ENCODE measurements at places on chromosomes 13 and 19.

- no peak for DNase-seq
Observed at GRCh38 chr13:46685006-46685730, 111.8 kb downstream of the ESD start.

DNA sequence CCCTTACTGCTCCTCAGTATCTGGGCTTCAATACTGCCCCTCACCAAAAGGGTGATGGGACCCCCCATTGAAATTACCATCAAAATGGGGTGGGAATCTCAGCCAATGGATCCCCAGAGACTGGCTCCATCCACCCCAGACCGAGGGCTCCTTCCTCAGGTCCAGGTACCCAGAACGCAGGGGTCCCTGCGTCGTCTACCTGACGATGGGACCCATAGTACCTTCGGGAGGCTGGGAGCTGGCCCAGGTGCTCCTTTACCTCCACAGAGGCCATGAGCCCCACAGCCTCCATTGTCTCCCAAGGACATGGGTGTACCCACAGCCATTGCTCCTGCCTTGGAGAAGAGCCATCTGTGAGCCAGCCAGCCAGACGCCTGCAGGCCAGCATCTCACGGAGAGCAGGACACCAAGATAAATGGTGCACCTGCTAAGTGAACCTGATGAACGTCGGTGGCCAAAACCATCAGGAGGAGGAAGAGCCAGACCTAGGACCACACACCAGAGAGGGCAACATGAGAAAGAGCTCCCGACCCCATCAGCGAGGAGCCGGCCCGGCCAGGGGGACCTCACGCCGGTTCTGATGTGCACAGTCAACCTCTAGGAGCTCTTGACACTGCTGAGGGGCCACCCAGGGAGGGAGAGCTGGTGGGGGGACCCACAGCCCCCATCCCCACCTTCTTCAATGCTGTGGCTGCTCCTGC, 156.8 kb upstream of the SOX1 start:
- no peak for DNase-seq

- DNase-seq, result peak; percentile 48
Observed at GRCh38 chr19:57171551-57172081, 4.3 kb upstream of the DUXA start.

DNA sequence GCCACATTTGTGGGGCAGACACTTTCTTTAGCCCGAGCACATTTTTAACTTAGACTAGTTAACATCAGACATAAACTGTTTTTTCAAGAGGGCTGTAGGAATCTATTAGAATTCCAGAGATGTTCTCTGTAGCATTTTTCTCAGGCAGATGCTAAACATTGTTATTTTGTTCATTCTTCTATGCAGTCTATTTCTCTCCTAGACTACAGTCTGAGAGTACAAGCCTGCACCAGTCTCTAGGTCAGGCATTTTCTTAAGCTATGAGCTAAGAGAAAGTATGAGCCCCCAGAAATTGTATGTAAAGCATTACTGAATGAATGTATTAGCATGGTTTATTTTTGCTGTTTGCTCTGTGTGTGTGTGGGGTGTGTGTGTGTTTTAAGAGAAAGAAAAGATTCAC, 923 bp upstream of the C13orf42 start:
- no peak for DNase-seq

DNA sequence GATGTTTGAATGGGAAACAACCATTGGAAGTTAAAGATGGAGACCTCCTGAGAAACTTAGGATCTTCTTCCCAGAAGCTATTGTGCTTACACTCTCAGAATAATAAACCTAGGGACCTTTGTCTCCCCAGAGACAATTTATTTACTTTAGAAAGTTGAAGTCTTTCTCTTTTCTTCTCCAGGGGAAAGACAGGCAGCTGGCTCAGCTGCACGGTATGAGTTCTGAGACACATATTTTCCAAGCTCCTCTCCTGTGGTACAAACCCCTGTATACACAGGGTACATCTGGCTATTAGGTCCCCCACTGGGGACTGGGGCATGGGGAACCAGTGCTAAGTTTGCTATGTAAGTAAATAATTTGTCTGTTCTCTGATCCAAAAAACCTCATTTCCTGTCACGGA, 67.5 kb upstream of the POSTN start:
- DNase-seq, result no peak

DNA sequence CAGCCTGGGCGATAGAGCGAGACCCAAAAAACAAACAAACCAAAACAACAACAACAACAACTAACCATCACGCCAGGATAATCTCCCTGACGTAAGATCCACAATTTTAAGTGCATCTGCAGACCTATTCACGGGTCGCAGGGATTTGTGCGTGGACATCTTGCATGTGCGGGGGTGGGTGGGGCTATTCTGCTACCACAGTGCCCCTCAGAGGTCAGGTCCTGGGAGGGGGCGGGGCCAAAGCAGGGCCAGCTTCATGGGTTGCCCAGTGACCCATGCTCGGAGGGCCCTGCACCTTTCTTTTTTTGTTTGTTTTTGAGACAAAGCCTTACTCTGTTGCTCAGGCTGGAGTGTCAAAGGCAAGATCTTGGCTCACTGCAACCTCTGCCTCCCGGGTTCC, 2.6 kb upstream of the CDC42EP5 start:
- DNase-seq, result no peak

- DNase-seq, result no peak
Observed at GRCh38 chr19:18364826-18365528, 21.0 kb upstream of the GDF15 start.

- DNase-seq, result no peak
Observed at GRCh38 chr19:31307071-31307669, 42.1 kb downstream of the TSHZ3 start.

DNA sequence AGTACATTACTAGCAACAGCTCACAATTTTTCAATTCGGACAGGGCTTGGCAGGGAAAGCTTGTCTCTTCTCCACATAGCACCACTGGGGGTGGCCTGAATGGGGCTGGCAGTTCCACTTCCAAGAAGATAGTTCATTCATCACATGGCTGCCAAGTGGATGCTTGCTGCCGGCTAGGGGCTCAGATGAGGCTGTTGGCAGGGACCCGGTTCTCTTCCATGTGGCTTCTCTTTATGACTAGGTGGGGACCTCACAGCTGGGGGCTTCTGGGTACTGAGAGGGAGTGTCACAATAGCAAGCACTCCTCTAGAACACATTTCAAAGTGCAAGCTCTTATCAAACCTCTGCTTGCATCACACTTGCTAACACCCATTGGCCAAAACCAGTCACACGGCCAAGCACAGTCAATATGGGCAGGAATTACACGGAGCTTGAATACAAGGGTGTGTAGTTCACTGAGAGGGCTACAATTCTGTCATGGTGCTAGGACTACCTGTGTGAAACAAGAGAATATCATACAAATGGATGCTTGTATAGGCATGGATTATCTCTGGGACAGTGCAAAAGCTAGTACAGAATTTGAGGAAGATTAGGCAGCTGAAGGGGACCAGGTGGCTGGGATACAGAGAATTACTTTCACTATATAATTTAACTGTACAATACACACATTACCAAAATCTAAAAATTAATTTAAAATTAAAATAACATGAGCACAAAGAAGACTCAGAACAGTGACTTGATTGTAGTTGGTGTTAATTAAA, 32.3 kb downstream of the ATP7B start:
- no peak for DNase-seq

DNA sequence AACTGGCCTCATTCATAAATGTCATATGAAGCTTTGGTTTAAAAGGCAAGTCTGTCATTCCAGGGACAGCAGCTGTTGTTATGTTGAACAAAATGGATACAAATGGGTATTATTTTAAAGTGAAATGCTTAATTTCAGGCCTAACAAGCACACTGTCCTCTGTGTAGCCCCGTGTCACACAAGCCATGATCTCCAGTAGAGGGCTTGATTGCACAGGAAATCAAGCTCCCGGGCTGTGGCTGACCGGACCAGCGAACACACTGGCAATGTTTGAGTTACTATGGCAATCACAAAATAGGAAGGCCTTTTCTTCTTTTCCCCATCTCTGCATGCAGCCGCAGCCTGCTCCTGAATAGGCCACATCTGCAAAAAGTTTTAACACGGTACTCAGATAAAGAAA, 64.0 kb upstream of the GSX1 start:
- DNase-seq, result peak; percentile 36

DNA sequence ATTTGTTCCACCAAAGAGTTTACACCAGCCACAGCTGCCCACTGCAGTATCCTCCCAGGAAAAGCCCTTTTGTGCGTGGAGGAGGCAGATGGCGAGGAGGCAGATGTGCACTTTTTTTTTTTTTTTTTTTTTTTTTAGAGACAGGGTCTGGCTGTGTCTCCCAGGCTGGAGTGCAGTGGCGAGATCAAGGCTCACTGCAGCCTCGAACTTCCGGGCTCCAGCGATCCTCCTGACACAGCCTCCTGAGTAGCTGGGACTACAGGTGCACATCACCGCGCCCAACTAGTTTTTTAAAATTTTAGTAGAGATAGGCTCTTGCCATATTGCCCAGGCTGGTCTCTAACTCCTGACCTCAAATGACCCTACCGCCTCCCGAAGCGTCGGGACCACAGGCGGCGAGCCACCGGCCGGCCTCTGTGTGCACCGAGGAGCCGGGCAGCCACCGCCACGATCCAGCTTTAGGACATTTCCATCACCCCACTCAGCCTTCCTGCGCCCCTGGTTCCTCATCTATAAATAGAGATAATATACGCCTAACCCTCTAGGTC, 563 bp upstream of the PDCD5 start:
- DNase-seq, result no peak

DNA sequence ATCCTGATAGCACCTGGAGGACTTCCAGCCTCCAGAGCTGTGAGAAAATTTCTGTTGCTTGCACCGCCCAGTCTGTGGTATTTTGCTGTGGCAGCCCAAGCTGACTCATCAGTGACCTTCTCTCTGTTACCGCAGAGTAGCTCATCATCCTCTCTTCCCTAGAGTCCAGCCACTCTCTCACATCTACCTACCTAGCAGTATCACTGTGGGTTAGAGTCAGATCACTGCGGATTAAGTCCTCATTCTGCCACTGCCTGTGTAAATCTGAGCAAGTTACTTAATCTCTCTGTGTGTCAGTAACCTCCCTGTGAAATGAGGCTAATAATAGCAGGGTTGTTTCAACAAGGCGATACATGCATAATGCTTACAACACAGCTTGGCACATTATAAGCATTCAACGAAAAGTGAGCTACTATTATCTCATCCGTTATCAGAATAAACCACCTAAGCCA, 40.3 kb upstream of the USPL1 start:
- no peak for DNase-seq

DNA sequence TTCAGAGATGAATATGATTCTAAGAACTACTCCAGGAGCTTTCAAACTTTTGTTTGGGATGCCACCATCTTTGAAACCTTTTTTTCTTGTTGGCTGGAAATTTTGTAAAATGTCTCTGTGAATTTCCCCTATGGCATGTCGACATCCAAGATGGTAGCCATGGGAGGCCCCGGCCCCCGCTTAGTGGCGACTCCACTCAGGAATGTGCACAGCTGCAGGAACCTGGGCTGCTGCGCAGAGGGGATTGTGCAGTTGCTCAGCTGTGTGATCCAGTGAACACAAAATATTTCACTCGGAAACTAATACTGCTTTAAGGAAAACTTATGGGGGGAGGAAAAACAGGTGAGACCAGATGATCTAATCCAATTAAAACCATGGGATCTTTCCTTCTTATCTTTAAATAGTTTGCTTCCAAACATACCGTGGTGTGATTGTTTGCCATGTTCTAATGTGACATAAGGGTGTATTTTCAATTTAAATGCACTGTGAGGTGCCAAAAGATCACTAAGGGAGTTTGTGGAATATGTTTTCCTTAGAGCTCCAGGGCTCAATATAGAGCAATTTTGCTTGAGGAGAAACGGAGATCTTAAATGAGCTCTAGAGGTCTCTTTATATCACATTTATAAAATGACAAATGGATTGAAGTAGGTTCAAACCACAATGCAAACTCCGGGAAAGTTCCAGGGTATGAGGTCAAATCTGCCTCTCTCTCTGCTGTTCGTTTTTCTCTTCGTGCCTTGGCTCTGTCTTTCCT, 497.7 kb downstream of the FGF9 start:
- DNase-seq, result no peak

DNA sequence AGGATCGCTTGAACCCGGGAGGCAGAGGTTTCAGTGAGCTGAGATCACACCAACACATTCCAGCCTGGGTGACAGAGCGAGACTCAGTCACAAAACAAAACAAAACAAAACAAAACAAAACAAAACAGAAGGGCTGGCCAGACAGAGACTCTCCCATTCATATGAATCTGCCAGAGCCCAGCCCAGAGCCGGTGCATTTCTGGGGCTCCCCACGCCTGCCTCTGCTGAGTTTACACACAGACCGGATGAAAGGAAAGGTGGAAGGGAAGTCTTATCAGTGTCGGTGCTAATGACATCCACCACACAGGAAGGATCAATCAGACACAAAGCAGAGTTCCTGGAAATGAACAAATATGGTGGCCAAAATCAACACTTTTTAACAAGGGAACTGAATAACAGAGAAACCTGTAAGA, 6.8 kb downstream of the TRAPPC6A start:
- DNase-seq, result no peak

GRCh38 chr19:8210421-8211101, 1.4 kb downstream of the CERS4 start:
- DNase-seq, result no peak

GRCh38 chr13:96141032-96141431, 51.1 kb downstream of the HS6ST3 start:
- DNase-seq, result no peak

GRCh38 chr13:51525567-51526167, 58.6 kb upstream of the WDFY2 start:
- no peak for DNase-seq

GRCh38 chr13:107210723-107211030, 642.7 kb upstream of the ARGLU1 start:
- no peak for DNase-seq

- DNase-seq, result no peak
Observed at GRCh38 chr13:79185580-79185979, 220.5 kb downstream of the RBM26 start.

- no peak for DNase-seq
Observed at GRCh38 chr13:25190256-25190655, 18.2 kb upstream of the AMER2 start.

GRCh38 chr19:49556412-49557398, 23.7 kb downstream of the NOSIP start:
- no peak for DNase-seq

- DNase-seq, result no peak
Observed at GRCh38 chr13:73278186-73278585, 219.4 kb downstream of the KLF5 start.

GRCh38 chr19:48403606-48404005, 10.1 kb downstream of the GRIN2D start:
- no peak for DNase-seq

Data from neuronal stem cell (in vitro differentiated cells).